ENCODE measurements at places on chromosomes 1 and 21.
A peak's percentile ranks its signal among the peaks of the same experiment; 100 is the strongest.

GRCh38 chr1:55131218-55131617 lies 83.9 kb downstream of the USP24 start:
- no peak for DNase-seq

DNA sequence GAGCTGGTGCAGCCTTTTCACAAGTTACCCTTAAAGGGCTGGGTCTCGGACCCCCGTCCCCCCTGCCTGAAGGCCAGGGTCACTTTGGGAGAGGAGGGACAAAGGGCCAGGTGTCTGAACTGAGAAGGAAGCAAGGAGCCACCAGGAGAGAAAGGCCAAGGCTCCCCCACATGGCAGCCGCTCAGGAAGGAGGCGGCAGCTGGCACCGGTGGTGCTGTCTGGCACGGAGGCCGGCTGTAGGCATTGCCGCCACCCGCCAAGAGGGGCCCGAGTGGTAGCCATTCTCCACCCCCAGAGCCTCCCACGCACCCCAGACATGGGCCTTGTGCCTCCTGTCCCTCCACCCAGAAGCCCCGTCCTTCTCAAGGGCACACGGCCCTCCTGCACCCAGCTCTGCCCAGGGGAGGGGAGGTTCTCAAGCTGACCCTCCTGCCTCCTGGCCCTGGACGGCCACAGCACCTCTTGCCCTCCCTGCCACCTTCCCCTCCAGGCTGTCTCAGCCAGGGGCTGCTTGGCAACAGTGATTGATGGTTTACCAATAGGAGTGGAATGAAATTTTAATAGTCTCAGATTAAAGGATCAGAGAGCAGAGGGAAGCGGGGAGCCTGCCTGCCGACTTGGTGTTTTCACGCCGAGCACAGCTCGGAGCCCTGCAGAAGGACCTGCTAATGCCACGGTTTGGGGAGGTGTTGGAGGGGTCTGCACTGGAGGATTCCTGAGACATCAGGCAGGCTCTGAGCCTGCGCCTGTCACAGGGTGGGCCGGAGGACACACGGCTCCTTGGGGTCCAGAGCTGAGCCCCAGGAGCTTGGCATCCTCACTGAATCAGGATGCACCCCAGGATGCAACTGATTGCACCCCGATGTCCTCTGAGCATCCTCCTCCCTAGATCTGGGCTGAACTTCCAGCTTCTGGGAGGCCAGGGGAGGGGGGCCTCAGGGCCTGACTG lies 211.9 kb upstream of the VAMP3 start:
- DNase-seq, result no peak

DNA sequence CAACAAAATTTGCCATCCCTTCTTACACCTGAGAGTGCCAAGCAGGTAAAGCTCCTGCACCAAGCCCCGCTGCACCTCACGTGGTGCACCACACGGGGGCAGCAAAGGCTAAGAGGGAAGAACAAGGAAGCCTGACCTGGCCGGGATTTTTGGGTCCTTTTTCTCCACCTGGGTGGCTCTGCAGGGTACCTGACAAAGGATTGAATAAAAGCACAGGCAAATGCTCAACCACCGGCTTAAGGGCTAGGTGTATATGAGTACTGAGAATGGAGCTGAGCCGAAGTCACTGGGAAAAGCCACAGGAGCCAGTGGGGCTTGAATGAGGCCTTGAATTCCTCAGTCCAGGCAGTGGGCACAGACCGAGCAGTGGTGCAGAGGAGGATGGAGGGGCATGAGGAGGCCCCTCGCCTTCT lies 36.4 kb downstream of the ZNF697 start:
- peak; percentile 77 for DNase-seq

GRCh38 chr1:38275960-38276359 lies 229.4 kb upstream of the POU3F1 start:
- no peak for DNase-seq

DNA sequence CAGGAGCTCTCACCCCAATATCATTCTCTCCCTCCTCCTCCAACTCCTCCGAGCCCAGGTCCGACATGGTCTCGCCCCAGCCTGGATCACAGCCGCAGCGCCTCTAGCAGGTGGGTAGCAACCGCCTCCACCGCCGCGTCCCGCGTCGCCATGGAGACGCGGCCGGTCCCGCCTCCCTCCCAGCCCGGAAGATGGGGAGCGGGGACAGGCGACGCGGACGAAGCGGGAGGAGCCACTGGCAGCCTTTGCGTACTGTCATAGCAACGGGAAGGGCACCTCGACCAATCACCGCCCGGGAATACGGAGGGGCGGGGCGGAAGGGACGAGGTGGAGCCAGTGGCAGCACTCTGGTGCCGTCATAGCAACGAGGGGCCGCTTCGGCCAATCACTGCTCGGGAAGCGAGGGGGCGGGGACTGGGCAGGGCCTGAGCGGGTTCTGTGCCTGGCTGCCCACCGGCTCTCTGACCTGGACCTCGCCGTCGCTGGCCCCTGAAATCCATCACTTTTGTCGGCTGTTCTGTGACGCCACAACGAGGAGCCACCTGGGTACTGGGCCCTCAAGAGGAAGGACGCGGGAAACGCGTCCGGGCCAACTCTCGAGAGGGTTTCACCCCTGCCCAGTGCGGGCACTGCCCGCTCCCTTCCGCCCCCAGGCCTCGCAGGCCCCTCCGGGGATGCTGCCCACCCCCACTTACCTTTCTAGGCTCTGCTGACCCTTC lies at the start of gene RSPH1:
Gene RSPH1, minus strand, starts transcription at position 105 of the 719 bp plus-strand sequence. Its CDS starts 38 bp downstream, at position 67.
- DNase-seq, result peak; percentile 100

GRCh38 chr1:179856296-179856695 lies 21.3 kb downstream of the TOR1AIP2 start:
- no peak for DNase-seq

GRCh38 chr1:54392401-54392800 lies 13.8 kb downstream of the SSBP3 start:
- DNase-seq, result no peak

GRCh38 chr1:27506703-27507102 lies 16.7 kb upstream of the WASF2 start:
- DNase-seq, result no peak

GRCh38 chr21:40681164-40681859 lies 165.6 kb downstream of the DSCAM start:
- DNase-seq, result no peak

- DNase-seq, result peak; percentile 86
Measured at GRCh38 chr1:3910857-3911845, 11.1 kb upstream of the C1orf174 start.

DNA sequence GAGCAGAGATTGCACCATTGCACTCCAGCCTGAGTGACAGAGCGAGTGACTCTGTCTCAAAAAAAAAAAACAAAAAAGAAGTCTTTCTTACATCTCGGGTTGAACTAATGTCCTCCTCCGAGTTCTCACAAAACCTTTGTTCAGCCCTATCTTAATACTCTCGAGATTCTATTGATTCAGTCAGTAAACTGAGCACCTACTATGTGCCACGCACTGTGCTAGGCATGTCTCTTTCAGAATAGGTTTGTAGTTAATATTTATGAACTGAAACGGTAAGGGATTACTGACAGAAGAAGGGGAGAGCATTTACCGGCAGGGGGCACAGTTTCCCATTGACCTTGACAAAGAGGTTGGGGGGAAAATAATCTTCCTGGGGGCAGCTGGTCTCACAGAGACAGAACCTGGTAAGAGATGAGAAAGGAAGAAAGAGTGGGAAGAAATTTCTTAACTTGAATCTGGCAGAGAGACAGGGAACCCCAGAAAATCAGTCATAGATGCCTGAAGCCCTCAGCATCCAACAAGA lies 3.4 kb downstream of the PIAS3 start:
- no peak for DNase-seq

DNA sequence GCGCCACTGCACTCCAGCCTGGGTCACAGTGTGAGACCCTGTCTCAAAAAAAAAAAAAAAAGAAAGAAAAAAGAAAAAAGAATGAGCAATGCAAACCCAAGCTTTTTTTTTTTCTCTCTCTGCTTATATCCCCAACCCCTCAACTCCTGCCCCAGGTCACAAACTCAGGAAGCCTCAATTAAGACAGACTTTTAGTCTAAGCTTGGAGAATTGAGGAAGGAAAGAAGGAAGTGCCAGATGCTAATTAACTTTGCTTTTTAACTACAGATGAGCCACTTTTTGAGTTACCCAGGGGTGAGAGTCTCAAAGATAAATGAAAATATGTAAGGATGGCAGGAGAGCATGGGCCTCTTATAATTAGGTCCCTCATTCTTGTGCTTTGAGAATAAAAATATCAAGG lies 33.3 kb downstream of the PIK3CD start:
- DNase-seq, result no peak

DNA sequence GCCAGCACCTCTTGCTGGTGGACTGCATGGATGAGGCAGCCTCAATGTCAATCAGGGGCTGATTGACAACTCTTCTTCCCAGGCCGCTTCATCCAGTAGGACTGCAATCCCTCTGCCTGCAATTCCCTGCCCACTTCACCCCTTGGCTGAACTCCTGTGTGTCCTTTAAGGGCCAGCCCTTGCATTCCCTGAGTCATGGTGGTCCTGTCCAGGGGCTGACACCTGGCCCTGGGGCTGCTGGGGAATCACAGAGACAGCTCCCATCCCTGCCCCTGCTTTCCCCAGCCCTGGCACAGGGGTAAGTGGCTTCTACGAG lies 4.6 kb upstream of the EPS8L3 start:
- DNase-seq, result no peak

GRCh38 chr1:61808968-61809367 lies 66.7 kb downstream of the PATJ start:
- DNase-seq, result peak; percentile 15

- DNase-seq, result no peak
Measured at GRCh38 chr1:233972563-233972950, 68.1 kb downstream of the SLC35F3 start.

- DNase-seq, result no peak
Measured at GRCh38 chr1:161499099-161500039, 5.9 kb upstream of the FCGR2A start.

Data from Daoy (cell line).